ENCODE measurements at places on chromosomes 12 and 14. TPM values are rescaled to one million over a fixed set of nuclear protein-coding genes. Genes with fewer than 3 reads are reported as not detected.

GRCh38 chr12:39986674-39987073, 119.2 kb downstream of the SLC2A13 start:
- H3K4me3 ChIP-seq, result no peak overlapping the region
- no peak overlapping the region for H3K27ac ChIP-seq
- H3K36me3 ChIP-seq, result no peaks in the 10 kb centered on the region
- 0 out of 2 replicates have a peak, but pooled peaks cover 5% of the 10 kb centered on the region for H3K4me1 ChIP-seq

- H3K4me3 ChIP-seq, result no peak overlapping the region
- no peak overlapping the region for H3K27ac ChIP-seq
- DNase-seq, result no peak
Measured at GRCh38 chr14:72443256-72443655, 450.6 kb downstream of the DPF3 start.

The ZNF605 gene
- 16.9 TPM for total RNA-seq

The IL26 gene
- not detected for total RNA-seq

DNA sequence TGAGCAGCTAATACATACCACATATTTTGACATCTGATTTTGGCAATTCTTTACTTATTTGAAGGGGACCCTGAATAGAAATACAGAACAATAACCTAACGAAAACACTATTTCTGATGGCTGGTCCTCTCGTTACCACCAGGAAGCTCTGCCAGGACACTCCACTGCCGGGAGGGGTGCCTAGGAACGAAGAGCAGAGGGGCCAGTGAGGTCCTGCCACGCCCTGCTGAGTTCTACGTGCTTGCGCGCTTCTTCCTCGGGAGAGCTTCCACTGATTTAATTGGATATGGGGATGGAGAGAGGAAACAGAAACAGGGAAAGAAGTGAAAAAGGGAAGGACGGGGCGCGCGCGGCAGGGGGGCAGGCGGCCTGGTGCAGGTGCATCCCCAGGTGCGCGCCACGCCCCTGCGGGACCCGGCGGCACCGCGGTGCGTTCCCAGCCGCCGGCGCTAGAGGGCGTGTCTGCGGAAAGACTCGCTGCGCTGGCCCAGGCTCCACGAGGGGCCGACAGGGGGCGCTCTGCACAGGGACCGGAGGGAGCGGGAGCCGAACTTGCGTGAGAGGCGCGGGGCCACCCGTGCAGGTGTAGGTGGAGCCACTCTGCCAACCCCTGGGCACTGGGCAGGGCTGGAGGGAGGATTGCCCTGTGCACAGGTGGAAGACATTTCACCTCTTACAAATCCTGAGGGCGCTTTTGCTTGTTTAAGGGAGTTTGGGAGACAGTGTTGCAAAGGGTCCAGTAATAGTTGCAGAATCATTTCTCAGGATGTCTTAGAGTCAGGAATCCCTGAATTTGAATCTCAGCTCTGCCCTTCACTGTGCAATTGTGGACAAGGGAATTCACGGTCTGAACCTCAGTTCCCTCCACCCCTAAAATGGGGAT, 986.3 kb upstream of the TMEM132C start:
- no peaks in the 10 kb centered on the region for H3K4me1 ChIP-seq
- peak; percentile 99 for DNase-seq
- H3K27me3 ChIP-seq, result no peaks in the 10 kb centered on the region
- no peak overlapping the region for H3K27ac ChIP-seq
- no peaks in the 10 kb centered on the region for H3K36me3 ChIP-seq
- peak overlapping the region; percentile 53 for H3K4me3 ChIP-seq

The SETD3 gene
- 64.0 TPM for total RNA-seq
